ENCODE measurements at places on chromosomes 3 and 15.

DNA sequence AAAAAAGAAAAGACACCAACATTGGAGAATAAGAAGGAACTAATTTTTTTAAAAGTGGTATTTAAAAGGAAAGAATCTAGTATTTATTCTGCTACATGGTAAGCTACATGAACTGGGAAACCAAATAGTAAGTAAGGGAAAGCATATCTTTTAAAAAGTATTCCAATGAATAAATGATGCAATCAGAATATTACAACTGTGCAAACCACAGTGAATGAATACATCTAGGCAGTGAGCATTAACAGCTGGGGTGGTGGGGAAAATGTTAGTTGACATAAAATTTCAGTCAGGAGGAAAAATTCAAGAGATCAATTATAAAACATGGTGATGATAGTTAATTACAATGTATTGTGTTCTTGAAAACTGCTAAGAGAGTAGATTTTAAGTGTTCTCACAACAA lies 16.9 kb downstream of the ICE2 start:
- peaks cover 28% of the 10 kb centered on the region for H3K36me3 ChIP-seq
- no peaks in the 10 kb centered on the region for H3K4me1 ChIP-seq
- H3K27ac ChIP-seq, result no peak overlapping the region
- H3K27me3 ChIP-seq, result no peaks in the 10 kb centered on the region

DNA sequence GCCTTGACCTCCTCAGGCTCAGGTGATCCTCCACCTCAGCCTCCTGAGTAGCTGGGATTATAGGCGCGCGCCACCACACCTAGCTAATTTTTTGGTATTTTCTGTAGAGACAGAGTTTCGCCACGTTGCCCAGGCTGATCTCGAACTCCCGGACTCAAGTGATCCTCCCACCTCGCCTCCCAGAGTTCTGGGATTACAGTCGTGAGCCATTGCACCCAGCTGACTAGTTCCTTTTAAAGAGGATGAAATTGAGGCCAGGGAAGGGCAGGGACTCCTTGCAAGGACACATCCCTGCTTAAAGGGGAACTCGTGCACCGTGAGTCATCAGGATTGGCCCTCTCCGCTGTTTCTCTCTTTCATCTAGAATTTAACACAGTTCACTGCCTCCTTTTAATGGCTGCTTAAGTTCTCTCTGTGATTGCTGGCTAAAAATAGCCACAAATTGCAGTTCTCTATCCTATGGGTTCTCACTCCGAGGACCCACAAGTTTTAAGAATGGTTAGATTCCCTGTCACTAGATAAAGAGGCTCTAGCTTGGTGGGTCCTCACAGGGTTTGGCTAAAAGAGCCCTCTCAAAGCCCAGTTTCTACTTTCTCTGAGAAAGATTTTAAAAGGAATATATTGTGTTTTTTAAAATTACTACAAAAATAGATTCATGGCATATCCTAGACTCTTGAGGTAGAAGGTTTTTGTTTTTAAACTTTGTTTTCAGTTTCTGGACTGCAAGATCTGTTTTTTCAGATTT lies 1.4 kb downstream of the CRTAP start:
- peak overlapping the region; percentile 87 for H3K4me3 ChIP-seq
- H3K4me1 ChIP-seq, result peaks cover 56% of the 10 kb centered on the region
- DNase-seq, result no peak
- H3K27ac ChIP-seq, result peak overlapping the region; percentile 94
- no peaks in the 10 kb centered on the region for H3K27me3 ChIP-seq
- H3K36me3 ChIP-seq, result no peaks in the 10 kb centered on the region

GRCh38 chr15:73867426-73867825 lies 5.9 kb upstream of the TBC1D21 start:
- no peak overlapping the region for H3K4me3 ChIP-seq
- no peaks in the 10 kb centered on the region for H3K27me3 ChIP-seq
- no peaks in the 10 kb centered on the region for H3K36me3 ChIP-seq
- no peak for DNase-seq
- no peak overlapping the region for H3K27ac ChIP-seq
- H3K4me1 ChIP-seq, result no peaks in the 10 kb centered on the region

- no peak overlapping the region for H3K27ac ChIP-seq
- no peak for DNase-seq
- no peak overlapping the region for H3K4me3 ChIP-seq
These were observed 24.9 kb downstream of the ERC2 start for GRCh38 chr3:56443372-56443771.

DNA sequence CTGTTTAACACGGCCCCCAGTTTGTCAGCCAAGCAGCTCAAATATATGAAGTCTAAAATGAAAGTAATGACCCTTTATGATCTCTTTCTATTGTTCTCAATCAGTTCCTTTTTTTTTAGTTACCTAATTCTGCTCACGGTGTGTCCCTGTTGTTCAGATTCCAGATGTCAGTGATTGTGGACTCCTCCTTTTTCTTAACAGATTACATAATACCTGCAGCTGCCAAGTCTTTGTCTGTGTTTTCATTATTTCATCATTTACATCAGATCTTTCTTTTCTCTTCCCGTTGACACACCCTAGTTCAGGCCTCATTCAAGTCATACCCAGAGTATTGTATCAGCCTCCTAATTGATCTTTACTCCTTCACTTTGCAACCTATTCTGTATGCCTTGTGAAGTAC lies 56.1 kb upstream of the SKIL start:
- DNase-seq, result no peak
- no peaks in the 10 kb centered on the region for H3K36me3 ChIP-seq
- no peaks in the 10 kb centered on the region for H3K27me3 ChIP-seq
- no peak overlapping the region for H3K27ac ChIP-seq
- no peaks in the 10 kb centered on the region for H3K4me1 ChIP-seq
- no peak overlapping the region for H3K4me3 ChIP-seq

Measured in vagina (tissue), 2 donors.